Suprapubic skin (tissue), 4 donors: ENCODE measurements at places on chromosomes 7 and 10. TPM values are rescaled to one million over a fixed set of nuclear protein-coding genes. Genes with fewer than 3 reads are reported as not detected.

DNA sequence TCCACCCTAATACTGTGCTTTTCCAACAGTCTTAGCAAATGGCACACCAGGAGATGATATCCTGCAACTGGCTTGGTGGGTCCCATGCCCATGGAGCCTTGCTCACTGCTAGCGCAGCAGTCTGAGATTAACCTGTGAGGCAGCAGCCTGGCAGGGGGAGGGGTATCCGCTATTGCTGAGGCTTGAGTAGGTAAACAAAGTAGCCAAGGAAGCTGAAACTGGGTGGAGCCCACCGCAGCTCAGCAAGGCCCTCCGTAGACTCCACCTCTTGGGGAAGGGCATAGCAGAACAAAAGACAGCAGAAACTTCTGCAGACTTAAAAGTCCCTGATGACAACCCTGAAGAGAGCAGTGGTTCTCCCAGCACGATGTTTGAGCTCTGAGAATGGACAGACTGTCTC lies 399.0 kb downstream of the CCSER2 start:
- H3K36me3 ChIP-seq: no peaks in the 10 kb centered on the region
- H3K27ac ChIP-seq: no peak overlapping the region
- H3K4me1 ChIP-seq: no peaks in the 10 kb centered on the region
- H3K27me3 ChIP-seq: no peaks in the 10 kb centered on the region
- DNase-seq: no peak

- DNase-seq: no peak
- no peak overlapping the region for H3K4me3 ChIP-seq
- no peaks in the 10 kb centered on the region for H3K36me3 ChIP-seq
- no peaks in the 10 kb centered on the region for H3K27me3 ChIP-seq
Observed at GRCh38 chr10:11335167-11335652, 276.2 kb downstream of the USP6NL start.

GRCh38 chr7:157951300-157952049 lies 614.7 kb downstream of the DNAJB6 start:
- no peaks in the 10 kb centered on the region for H3K4me1 ChIP-seq
- no peak overlapping the region for H3K27ac ChIP-seq
- no peaks in the 10 kb centered on the region for H3K27me3 ChIP-seq
- H3K36me3 ChIP-seq: no peaks in the 10 kb centered on the region
- no peak overlapping the region for H3K4me3 ChIP-seq

The C10orf105 gene
- 0.17 TPM for total RNA-seq

The CALY gene
- 0.30 TPM for total RNA-seq

GRCh38 chr10:1120306-1120705 lies 64.1 kb downstream of the WDR37 start:
- no peaks in the 10 kb centered on the region for H3K27me3 ChIP-seq
- peaks cover 90% of the 10 kb centered on the region for H3K36me3 ChIP-seq
- H3K27ac ChIP-seq: no peak overlapping the region
- H3K4me1 ChIP-seq: no peaks in the 10 kb centered on the region
- no peak overlapping the region for H3K4me3 ChIP-seq

The MYL10 gene
- not detected for total RNA-seq

The FASTK gene
- 79.7 TPM for total RNA-seq

GRCh38 chr10:76840802-76841201 lies 796.8 kb downstream of the KCNMA1 start:
- H3K36me3 ChIP-seq: no peaks in the 10 kb centered on the region
- H3K4me3 ChIP-seq: no peak overlapping the region

The C10orf53 gene
- total RNA-seq: not detected

The TRIM73 gene
- 10.8 TPM for total RNA-seq

DNA sequence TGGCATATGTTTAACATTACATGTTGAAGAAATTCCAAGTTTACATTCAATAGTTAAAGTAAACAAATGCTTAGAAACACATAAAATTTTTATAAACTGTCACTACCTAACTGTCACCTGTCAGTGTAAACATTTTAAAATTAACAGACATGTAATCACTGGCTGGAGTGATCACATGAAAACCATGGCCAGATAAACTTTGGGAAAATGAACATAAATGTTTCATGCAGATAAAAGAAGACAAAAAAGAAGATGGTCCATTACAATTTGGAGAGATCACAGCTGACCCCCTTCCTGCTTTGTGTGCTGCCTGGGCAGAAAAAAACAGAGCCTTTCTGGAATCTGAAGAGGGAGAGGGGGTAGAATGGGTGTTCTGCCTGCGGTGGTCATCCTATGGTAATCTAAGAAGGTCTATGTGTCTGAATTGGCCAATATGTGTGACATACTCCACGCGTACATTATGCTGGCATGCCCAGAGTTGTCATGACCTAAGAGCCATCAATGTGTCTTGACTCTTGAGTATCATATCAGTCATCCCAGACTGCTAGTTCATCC lies 57.5 kb upstream of the MEOX2 start:
- no peaks in the 10 kb centered on the region for H3K4me1 ChIP-seq
- no peak overlapping the region for H3K27ac ChIP-seq
- H3K4me3 ChIP-seq: no peak overlapping the region
- DNase-seq: no peak
- no peaks in the 10 kb centered on the region for H3K36me3 ChIP-seq
- H3K27me3 ChIP-seq: no peaks in the 10 kb centered on the region

DNA sequence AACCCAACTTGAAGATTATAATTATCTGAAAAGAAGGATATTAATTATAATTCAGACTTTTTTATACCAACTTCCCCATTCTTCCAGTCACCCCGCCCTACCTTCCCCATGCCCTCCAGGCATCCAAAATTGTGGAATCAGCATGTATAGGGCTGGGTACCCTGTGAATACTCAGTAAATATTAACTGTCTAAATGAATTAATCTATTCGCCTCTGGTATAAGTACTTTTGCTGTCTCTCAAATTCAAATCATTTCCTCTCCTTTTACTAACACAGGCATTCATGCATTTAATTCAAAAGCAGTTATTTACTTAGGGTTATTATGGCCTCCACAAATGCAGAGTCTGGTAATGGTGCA lies 26.5 kb upstream of the GOT1 start:
- no peak overlapping the region for H3K4me3 ChIP-seq
- no peak overlapping the region for H3K27ac ChIP-seq
- peaks cover 10% of the 10 kb centered on the region for H3K27me3 ChIP-seq
- H3K4me1 ChIP-seq: no peaks in the 10 kb centered on the region

DNA sequence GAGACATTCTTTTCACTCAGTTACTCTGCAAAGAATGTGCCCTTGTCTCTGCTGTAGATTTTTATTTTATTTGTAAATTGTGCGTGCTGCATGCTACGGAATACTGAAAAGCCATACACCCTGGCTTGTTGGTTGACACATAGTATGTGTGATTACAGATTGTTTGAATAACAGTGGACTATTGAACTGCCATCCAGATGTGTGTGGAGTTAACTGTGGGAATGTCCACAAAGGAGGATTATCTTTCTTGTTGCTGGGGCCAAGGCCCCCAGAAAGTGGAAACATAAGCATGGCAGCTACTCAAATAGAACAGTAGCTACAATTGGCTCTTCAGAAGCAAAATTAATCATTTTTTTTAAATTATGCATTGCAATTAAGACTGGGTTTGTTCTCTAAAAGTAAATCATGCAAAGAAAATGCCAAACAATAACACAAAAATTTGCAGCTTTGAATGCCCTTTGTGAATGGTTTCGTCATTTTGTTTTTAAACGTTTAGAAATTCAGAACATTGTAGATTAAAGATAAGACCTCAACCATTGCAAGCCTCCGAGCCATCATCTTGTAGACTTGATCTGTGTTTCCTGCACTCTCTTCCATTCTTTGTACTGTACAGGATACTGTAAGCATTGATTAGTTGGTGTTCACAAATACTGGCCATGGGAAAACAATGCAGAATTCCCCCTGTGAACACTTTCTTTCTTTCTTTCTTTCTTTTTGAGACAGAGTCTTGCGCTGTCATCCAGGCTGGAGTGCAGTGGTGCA lies 210.3 kb upstream of the TCF7L2 start:
- no peak overlapping the region for H3K4me3 ChIP-seq
- peaks cover 9% of the 10 kb centered on the region for H3K4me1 ChIP-seq
- H3K36me3 ChIP-seq: no peaks in the 10 kb centered on the region
- H3K27me3 ChIP-seq: no peaks in the 10 kb centered on the region
- DNase-seq: no peak

GRCh38 chr10:28951484-28951883 lies 274.2 kb downstream of the BAMBI start:
- H3K27ac ChIP-seq: no peak overlapping the region
- no peaks in the 10 kb centered on the region for H3K27me3 ChIP-seq
- no peaks in the 10 kb centered on the region for H3K4me1 ChIP-seq
- H3K4me3 ChIP-seq: no peak overlapping the region

The KLF14 gene
- not detected for total RNA-seq

The GOLGA7B gene
- total RNA-seq: 19.3 TPM

GRCh38 chr7:26449175-26450165 lies 157.8 kb downstream of the SNX10 start:
- no peak overlapping the region for H3K4me3 ChIP-seq
- H3K4me1 ChIP-seq: peaks cover 3% of the 10 kb centered on the region
- no peak overlapping the region for H3K27ac ChIP-seq
- no peaks in the 10 kb centered on the region for H3K27me3 ChIP-seq
- no peak for DNase-seq

DNA sequence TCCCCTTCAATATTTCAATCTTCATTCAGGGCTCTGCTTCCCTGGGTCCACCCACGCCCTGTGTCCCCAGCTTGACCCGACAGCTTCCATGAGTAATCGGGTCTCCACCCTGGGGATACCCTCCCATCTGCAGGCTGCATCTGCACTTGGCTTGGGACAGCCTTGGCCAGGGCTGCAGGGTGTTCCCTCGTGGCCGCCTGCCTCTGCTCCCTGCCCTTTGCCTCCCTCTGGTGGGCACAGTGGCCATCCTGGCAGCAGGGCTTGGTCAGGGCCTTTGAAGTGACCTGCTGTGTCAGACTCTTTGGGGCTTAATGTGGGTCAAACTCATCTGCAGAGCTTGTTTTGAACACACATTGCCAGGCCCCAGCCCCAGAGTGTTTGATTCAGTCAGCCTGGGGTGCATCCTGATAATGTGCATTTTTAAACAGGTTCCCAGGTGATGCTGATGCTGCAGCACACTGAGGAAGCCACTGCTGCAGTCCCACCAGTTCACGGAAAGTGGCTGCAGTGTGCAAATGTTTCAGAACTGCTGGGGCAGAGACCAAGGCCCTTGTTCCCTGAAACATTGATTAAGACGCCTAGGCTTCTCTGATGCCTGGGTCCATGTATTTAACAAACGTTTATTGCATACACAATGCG lies 80.7 kb upstream of the SEC61G start:
- H3K4me1 ChIP-seq: peaks cover 37% of the 10 kb centered on the region
- no peak overlapping the region for H3K4me3 ChIP-seq
- no peaks in the 10 kb centered on the region for H3K36me3 ChIP-seq
- H3K27ac ChIP-seq: no peak overlapping the region
- DNase-seq: peak; percentile 87

- no peaks in the 10 kb centered on the region for H3K36me3 ChIP-seq
- DNase-seq: no peak
- no peaks in the 10 kb centered on the region for H3K27me3 ChIP-seq
- H3K4me3 ChIP-seq: no peak overlapping the region
- no peak overlapping the region for H3K27ac ChIP-seq
Observed at GRCh38 chr7:26782501-26782900, 81.9 kb downstream of the SKAP2 start.

- no peaks in the 10 kb centered on the region for H3K36me3 ChIP-seq
- no peak overlapping the region for H3K27ac ChIP-seq
- no peaks in the 10 kb centered on the region for H3K4me1 ChIP-seq
- H3K27me3 ChIP-seq: no peaks in the 10 kb centered on the region
Observed at GRCh38 chr10:5323446-5323845, 41.3 kb upstream of the UCN3 start.

The EGFR gene
- total RNA-seq: 341 TPM

The DCLRE1C gene
- total RNA-seq: 13.1 TPM

DNA sequence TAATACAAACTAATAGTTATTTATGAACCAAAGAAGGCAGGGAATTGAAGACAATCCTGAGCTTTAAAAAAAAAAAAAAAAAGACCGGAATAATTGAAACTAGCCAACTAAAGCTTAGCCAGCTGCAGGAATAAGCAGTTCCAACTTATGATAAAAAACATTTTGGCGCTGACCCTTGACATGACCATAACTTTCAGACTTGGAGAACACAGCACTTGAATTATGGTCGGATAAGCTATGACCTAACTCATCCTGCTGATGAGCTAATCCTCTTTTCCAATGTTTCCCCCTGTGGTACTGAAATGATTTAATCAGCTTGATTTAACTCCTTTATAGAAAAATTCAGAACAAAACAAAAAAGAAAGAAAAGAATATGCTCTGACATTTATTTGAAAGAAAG lies 181.8 kb downstream of the DGKB start:
- no peak for DNase-seq
- no peaks in the 10 kb centered on the region for H3K27me3 ChIP-seq
- H3K4me1 ChIP-seq: no peaks in the 10 kb centered on the region
- H3K27ac ChIP-seq: no peak overlapping the region

The NPSR1 gene
- total RNA-seq: not detected

DNA sequence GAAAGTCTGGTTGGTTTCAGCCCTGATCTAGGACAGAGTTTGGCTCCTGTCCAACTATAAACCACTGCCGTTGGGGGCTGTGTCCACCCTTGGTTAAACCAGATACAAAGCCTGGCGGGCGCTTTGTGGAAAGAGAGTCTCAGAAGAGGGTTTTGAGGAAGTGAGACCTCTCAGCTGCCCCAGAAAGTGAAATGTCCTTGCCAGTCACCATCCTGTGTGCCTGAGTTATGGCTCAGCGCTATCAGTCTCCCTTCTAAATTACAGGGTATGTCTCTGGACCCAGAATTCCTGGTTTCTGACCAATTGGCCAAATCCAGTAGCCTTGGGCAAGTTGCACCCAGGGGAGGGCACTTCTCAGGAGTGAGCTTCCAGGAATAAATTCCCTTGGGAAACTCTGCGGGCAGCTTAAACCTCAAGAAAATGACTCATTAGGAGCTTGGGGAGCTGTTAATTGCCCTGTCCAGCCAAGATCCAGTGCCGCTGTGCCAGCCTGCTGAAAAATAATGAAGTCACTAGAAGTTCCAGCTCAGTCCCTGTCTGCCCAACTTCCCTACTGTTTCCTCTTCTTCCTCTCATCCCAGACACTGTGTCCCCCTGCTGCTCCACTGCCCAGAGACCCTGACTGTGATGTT lies 66.7 kb upstream of the PDZD8 start:
- no peak overlapping the region for H3K4me3 ChIP-seq
- no peaks in the 10 kb centered on the region for H3K36me3 ChIP-seq
- peaks cover 22% of the 10 kb centered on the region for H3K4me1 ChIP-seq
- peak overlapping the region; percentile 66 for H3K27ac ChIP-seq
- H3K27me3 ChIP-seq: no peaks in the 10 kb centered on the region

DNA sequence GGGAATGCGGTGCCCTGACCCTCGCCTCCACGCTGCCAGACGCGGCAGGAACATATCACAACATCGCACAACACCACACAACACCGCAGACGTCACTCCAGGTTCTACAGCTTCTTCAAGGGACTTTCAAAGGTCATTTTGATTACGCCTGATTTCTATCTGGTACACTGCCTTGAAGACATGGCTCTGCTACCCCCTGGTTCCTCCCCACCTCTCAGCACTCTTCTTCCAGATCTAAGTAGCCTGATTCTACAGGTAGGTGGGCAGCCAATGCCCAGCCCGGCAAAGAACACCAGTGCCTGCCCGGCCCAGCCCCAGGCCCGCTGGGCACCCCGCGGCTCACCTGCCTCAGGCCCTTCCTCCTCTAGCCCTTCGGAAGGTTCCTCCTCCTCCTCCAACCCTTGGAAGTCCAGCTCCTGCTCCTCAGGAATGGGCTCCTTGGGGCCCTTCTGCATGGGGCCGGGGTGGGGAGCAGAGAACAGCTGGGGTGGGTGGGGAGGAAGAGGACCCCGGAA lies 8.4 kb downstream of the GIGYF1 start:
- no peaks in the 10 kb centered on the region for H3K27me3 ChIP-seq
- H3K4me1 ChIP-seq: peaks cover 16% of the 10 kb centered on the region
- H3K36me3 ChIP-seq: peaks cover 80% of the 10 kb centered on the region
- no peak overlapping the region for H3K27ac ChIP-seq

- no peak overlapping the region for H3K4me3 ChIP-seq
- no peak for DNase-seq
- H3K27ac ChIP-seq: no peak overlapping the region
- peaks cover 8% of the 10 kb centered on the region for H3K4me1 ChIP-seq
Observed at GRCh38 chr7:776992-777727, 50.1 kb upstream of the PRKAR1B start.
